Activated CD8-positive, alpha-beta memory T cell treated with anti-CD3 and anti-CD28 coated beads, Interleukin-2, amount 10 ng/mL, durations not matched to agents 7 days and 5 days (primary cell): ENCODE measurements at places on chromosomes 1 and 21. TPM values are rescaled to one million over a fixed set of nuclear protein-coding genes. Genes with fewer than 3 reads are reported as not detected.

Gene ASPM
- total RNA-seq: 73.8 TPM

Gene ADORA1
- not detected for total RNA-seq

Gene FNBP1L
- total RNA-seq: 0.42 TPM

Gene FCGR3B
- 0.37 TPM for total RNA-seq

Gene ANKRD13C
- total RNA-seq: 26.2 TPM

Gene CFAP57
- 0.09 TPM for total RNA-seq

Gene ADARB1
- 29.4 TPM for total RNA-seq

Gene ZNF683
- total RNA-seq: 26.3 TPM

Gene TMPRSS15
- not detected for total RNA-seq

Gene ALX3
- total RNA-seq: not detected
